ENCODE measurements at places on chromosomes 6 and 20. TPM values are rescaled to one million over a fixed set of nuclear protein-coding genes. Genes with fewer than 3 reads are reported as not detected.

The MUC21 gene
- not detected for total RNA-seq

The SLC22A7 gene
- total RNA-seq = not detected

The FERMT1 gene
- total RNA-seq = not detected

The BANF2 gene
- not detected for total RNA-seq

The MATN4 gene
- total RNA-seq = not detected

The KIAA1755 gene
- 50.2 TPM for total RNA-seq

The SLC26A8 gene
- total RNA-seq = not detected

The CDKN1A gene
- 201 TPM for total RNA-seq

The LRRC73 gene
- total RNA-seq = 0.40 TPM

The CST5 gene
- not detected for total RNA-seq

The PRRC2A gene
- total RNA-seq = 205 TPM

The FAM135A gene
- 16.5 TPM for total RNA-seq

The DEFB124 gene
- total RNA-seq = not detected
